ENCODE measurements at places on chromosomes 2 and 18.

DNA sequence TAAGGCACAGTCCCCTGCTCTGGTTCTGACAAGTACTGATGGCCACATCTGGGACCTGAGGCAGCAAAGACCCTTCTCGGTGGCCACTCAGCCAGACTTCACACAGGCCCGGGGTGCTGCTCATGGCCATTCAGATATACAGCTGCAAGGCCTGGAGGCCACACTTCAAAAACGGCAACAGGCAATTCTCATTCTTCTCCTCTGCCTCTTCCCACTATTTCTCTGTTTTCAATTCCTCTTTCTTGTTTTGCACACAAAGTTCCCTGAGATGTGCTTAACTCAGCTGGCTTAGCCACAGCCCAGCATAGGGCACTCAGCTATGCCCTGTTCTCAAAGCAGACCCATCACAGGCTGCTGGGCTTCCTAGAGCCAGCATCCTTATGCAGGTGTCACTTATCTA is 29.9 kb downstream of the PTPN18 start:
- no peak for DNase-seq

DNA sequence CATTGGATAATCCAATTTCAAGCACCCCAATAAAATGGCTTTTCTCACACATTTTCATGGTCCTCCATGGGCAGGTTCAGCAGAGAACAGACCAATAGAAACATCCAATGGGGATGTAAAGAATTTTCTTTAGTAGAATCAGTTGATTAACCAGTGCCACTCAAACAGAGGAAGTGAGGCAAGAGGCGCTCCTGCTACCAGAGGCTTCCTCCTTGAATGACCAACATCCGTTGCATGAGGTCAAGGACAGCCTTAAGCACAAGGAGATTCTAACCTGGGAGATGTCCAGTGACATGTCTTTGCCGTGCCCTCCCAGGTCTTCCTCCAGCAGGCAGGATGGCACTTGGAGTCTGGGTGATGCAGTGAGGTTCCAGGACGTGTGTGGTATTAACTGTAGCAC is 146.6 kb downstream of the PIEZO2 start:
- DNase-seq = no peak

- DNase-seq = no peak
Measured at GRCh38 chr2:218851286-218851685, 8.3 kb upstream of the WNT6 start.

- no peak for DNase-seq
Measured at GRCh38 chr18:5747678-5748077, 147.6 kb downstream of the TMEM200C start.

GRCh38 chr2:196335221-196335634 is 163.8 kb upstream of the STK17B start:
- no peak for DNase-seq

DNA sequence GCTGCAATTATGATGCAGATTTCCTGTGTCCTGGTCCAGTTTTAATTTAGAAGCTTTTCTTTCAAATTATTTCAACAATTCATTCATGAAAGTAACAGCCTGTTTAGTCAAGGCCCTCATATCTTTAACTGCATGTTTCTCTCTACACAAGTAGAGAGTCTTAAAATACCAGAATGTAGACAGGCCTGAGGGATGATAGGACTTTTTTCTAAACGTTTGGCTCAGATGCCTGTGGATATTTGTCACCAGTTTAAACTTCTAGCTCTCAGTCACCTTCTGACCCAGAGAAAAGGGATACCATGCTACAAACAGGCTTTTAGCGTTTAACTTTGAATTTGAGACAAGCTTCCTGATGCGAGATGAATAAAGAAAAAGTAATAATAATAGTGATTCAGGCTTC is 15.7 kb downstream of the COL5A2 start:
- no peak for DNase-seq

GRCh38 chr2:144010096-144010836 is 509.7 kb downstream of the ZEB2 start:
- DNase-seq = no peak

DNA sequence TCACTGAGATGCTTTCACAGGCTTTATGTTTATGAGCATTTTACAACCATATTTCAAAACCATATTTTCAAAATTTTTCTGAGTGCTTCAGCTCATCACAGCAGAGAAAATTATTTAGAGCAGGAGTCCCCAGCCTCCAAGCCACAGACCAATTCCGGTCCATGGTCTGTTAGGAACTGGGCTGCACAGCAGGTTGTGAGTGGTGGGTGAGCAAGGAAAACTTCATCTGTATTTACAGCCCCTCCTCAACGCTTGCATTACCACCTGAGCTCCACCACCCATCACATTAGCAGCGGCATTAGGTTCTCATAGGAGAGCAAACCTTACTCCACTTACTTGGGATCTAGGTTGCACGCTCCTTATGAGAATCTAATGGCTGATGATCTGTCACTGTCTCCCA is 165.6 kb downstream of the SEPTIN10 start:
- no peak for DNase-seq

GRCh38 chr2:128359841-128360240 is 41.2 kb upstream of the HS6ST1 start:
- DNase-seq = no peak

DNA sequence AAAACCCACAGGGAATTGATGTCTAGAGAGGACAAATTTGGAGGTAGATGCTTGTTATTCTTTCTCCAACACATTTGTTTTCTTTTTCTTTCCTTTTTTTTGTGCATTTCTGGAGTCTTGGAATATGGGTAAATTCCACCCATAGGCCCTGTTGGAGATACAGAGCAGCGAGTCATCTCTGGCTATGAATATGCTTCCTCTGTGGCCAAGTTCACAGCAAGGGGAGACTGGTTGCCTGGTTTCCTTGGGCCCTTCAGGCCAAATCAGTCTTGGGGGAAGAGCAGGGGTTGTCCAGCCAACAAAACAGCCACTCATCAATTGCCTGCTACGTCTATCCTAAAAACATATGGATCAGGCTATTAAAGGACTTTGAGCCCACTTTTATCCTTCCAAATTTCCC is 27.5 kb downstream of the SP100 start:
- DNase-seq = no peak

GRCh38 chr18:2821695-2822094 is 25.1 kb upstream of the EMILIN2 start:
- DNase-seq = no peak

DNA sequence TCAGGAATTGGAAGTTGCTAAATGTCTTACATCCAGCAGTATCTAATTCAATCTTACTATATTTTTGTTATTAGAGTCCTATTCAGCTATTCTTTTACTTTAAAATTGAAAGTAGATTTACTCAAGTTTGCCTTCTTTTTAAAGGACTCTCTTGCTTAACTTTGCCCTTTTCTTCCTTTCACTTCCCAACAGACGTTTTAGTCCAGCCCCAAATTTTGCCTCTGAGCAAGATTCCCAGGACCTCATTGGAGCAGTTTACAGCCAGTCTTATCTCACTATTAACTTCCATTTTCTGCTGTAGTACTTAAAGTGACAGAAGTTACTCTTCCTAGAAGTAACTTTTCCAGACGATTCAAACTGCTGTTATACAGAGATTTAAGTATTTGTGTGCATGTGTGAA is 1.7 kb upstream of the PRKD3 start:
- DNase-seq = no peak

DNA sequence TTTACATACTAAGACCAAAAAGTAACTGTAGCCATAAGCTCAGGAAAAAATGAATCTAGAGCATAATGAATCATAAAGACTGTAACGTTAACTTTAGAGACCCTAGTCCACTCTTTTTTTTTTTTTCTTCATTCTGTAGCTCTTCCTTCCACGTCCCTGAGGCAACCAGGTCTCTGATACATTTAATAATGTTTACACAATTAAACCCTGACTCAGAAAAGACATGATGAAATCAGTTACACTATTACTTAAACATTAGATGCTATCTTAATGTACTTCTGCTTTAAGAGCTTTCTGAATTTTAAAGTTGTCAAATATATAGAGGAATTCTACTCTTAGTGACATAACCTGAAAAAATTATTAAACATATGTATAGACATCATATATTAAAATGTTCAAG is 1121.5 kb upstream of the DDX18 start:
- DNase-seq = no peak

- DNase-seq = no peak
Measured at GRCh38 chr2:190582736-190583506, 48.4 kb upstream of the NEMP2 start.

DNA sequence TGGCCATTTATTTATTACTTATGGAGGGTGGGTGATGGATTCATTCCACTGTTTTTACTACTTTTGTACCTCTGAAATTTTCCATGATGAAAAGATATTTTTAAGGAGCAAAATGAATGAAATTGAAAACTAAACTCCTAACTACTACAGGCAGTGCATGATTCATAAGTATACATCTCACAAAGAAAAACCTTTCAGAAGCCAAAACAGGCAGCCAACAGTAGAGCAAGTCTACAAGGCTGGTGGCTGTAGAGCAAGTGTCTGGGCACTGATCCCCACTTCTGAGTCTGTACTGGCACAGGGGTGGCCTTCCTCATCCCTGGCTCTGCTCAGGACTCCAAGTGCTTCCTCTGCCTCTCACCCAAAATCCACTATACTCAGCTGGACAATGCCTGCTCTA is 8.2 kb upstream of the RMP24 start:
- no peak for DNase-seq

- no peak for DNase-seq
Measured at GRCh38 chr18:12651651-12652050, 6.3 kb downstream of the SPIRE1 start.

DNA sequence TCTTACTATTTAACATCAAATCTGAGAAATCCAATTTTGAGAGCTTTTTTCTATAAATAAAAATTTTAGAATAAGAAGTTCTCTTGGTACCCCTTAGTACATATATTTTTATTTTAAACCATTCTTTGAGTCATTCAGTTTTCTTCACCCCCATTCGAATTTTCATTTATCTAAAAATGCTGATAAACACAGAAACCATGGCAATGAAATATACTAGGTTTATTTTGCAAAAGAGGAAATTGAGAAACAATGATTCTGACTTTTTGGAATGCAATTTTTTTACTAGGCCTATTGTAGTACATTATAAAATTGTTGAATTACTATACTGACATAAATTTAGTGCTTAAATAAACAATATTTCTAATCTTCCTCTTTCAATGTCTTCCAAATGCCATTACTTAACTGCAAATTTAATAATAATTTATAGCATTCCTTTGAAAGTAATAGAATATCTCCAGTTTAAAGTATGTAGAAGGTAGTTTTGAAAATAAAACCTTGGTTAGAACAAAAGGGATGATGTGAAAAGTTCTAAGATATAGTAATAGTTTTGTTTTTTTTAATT is 46.3 kb downstream of the TANK start:
- no peak for DNase-seq

- no peak for DNase-seq
Measured at GRCh38 chr18:7068871-7069590, 48.6 kb downstream of the LAMA1 start.

DNA sequence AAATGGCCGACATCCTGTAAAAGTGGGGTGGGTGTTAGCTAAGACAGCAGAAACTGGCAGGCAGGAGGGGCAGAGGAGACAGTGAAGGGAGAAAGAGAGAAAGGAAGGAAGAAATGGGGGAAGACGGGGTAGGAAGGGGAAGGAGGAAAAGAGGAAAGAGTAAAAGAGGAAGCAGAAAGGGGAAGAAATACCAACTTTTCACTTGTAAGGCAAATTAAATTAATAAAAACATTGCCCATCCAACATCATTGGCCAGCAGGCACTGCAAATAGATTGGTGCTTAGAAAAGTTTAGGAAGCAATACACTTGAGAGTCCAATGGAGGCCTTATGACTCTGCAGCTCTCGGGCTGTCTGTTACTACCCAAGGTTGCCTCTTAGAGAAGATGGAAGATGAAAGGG is 116.7 kb downstream of the TNS1 start:
- no peak for DNase-seq

DNA sequence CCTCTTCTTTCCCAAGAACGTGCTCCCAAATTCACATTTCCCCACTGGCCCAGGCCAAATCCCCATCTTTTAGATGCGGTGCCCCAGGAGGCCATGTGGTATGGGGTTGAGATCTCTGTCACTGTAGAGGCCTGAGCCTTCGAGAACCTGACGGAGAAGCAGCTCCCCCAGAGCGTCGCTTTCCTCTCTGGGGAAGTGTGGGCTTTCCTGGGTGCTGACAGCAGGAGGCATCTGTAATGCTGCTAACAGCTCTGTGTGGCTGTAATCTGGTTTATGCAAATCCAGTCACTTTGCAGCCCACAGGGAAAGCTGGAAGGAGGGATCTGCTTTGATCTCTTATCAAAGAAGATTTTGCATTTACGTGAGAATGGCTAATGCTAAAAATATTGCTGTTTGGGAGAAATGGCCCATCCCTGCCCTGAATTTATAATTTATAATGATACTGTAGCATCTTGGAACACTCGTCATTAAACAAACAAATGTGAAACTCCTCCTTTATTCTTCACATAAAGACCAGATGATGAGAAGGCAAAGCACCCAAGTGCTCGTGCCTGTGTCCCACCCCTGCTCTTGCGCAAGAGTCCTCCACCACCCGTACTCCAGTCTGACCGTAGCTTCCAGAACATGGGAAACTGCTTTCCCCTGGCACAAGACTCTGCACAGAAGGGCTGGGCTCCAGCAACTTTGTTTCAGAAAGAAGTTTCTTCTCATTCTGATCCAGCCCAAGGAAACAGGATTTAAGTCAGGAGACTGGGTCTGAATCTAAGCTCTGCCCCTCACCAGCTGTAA is 109.9 kb upstream of the EPC2 start:
- DNase-seq = no peak

DNA sequence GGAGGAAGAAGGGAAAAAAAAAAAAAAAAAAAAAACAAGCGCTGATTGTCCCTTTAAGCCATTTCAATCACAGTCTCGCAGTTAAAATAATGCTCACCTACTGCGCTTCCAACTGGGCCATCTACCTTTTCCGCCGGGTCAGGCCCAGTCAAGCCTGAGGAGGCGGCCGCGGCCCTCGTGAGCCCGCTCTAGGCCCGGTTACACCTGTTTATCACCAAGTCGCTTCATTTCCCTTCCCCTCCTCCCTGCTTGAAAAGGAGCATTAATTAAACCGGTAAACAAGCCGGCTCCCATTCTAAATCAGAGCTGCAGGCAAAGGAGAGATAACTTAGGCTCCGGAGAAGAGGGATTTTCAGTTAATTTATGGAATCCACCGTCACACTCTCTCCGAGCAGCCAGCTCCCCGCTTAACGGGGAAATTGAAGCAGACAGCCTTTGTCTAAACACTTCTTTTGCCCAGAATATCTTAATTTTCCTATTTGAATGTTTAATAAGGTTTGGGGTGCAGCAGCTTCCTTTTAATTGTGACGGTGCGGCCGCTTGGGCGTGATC is 140.1 kb upstream of the SIX3 start:
- no peak for DNase-seq

DNA sequence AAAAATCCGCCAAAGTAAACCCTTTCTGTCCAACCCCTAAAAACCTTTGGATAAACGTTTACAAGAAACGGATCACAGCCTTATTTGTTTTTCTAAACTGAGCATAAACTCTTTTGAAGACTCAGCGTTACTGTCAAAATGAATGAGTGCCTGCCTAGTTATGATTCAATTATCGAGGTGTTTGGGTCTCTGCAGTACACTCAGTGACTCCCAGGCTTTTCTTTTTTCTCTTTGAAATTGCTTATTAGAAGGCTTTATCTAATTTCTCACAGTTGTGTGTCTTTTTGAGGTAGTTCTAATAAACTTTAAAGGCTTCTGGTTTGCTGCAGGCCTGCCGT is 663 bp downstream of the RHBDD1 start:
- DNase-seq = no peak

All from GM13976 (cell line).